ENCODE measurements at places on chromosomes 4 and X.

DNA sequence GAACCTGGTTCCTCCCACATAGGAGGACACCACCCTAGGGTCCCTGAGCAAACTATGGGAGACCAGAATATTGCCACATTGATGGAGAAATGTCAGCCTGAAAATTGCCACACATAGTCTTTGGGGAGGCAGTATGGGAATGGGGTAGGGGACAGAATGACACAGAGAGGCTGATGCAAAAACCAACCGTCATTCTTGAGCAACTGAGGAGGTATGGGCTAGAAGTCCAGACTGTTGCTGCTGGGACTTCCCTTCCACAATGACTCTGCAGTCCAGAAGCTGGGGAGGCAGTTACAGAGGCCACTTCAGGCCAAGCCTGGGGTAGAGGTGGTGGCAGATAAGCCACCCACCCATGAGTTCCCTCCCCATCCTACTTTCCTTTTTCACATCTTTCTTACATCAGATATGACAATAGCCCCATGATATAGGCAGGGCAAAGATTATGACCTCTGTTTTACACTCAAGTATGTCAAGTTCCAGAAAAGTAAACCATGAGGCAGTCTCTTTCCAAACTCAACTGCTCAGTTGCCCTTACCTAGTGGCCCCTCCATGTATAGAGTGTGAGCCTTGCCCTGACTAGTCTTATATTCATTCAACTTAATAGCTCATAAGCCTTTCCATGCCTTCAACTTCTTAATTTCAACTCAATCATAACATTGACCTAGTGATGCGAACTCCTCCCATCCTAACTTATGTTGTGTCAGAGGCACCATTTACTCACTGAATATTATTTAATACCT, 41.7 kb downstream of the VSIG4 start:
- DNase-seq, result no peak

DNA sequence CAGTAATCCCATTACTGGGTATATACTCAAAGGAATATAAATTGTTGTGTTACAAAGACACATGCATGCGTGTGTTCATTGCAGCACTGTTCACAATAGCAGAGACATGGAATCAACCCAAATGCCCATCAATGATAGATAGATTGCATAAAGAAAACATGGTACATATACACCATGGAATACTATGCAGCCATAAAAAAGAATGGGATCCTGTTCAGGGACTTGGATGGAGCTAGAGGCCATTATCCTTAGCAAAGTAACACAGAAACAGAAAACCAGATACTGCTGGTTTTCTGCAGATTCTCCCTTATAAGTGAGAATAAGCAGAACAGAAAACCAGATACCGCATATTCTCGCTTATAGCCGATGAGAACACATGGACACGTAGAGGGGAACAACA, 43.5 kb downstream of the FAM193A start:
- no peak for DNase-seq

GRCh38 chrX:9337046-9337445, 127.8 kb upstream of the TBL1X start:
- no peak for DNase-seq

GRCh38 chrX:43899878-43900815, 17.9 kb upstream of the MAOB start:
- no peak for DNase-seq

GRCh38 chr4:13953083-13953482, 325.6 kb upstream of the BOD1L1 start:
- DNase-seq, result no peak

DNA sequence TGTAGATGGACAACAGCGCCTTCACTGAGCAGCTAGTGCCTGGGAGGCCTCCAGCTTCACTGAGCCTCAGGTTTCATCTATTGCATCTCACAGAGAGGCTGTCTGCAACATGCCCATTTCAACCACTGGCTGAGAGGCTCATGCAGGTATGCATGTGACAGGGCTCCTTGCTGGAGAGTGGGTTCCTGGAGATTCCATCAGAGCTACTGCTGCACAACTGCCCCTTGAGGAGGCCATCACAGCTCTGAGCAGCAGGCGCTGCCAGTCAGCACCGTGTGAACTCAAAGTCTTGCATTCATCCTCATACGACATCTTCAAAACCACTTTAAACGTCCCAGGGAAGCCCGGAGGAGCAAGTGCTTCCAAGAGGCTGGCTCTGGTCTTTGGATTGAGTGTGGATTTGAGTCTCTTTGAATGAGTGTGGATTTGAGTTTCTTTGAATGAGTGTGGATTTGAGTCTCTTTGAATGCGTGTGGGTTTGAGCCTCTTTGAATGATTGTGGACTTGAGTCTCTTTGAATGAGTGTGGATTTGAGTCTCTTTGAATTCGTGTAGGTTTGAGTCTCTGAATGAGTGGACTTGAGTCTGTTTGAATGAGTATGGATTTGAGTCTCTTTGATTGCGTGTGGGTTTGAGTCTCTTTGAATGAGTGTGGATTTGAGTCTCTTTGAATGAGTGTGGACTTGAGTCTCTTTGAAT, 8.7 kb downstream of the P2RY8 start:
- no peak for DNase-seq

DNA sequence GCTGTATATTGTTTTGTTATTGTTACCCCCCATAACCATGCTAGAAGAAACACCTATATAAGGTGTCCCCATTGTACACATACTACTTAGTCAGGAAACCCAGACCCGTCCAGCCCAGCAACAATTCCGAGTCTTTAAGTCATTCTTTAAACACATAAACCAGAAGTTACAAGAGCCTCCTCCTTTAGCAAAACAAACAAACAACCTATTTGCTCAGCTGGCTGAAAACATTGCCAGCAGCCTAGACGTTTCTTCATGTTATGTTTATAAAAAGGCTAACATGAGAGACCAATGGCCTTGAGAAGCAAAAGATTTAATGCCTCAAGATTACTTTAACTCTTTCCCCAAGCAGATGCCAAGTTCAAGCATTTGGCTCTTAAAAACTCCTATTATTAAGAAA, 1.4 kb downstream of the ACOX3 start:
- DNase-seq, result no peak

DNA sequence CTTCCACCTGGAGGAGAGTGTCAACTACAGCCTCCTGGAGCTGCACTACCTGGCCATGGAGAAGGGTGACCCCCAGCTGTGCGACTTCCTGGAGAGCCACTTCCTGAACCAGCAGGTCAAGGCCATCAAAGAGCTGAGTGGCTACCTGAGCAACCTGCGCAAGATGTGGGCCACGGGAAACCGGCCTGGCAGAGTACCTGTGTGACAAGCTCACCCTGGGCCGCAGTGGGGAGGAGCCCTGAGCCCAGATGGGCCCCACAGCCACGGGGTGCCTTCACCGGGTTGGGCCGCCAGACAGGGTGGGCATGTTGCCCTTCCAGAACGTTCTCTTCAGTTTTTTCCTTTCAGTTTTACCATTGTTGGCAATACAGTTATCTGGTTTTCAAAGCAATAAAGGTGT, 15.2 kb upstream of the FAM47A start:
- no peak for DNase-seq

DNA sequence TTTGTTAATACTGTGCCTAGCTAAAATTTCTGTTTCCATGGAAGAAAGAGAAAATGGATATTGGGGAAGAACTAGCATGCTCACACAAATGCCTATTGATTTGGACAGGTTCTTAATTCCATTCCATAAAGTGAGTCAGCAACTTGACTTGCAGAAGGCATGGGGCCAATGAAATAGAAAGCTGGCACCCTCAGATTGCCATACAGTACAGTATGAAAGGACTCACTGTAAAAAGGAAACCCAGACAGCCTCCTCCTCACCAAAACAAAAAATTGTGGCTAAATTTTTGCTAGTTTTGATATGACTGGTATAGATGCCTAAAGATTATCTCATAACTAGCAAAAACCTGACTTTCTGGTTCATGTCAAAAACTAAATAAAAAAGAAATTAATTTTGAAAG, 11.2 kb upstream of the TAB3 start:
- no peak for DNase-seq

DNA sequence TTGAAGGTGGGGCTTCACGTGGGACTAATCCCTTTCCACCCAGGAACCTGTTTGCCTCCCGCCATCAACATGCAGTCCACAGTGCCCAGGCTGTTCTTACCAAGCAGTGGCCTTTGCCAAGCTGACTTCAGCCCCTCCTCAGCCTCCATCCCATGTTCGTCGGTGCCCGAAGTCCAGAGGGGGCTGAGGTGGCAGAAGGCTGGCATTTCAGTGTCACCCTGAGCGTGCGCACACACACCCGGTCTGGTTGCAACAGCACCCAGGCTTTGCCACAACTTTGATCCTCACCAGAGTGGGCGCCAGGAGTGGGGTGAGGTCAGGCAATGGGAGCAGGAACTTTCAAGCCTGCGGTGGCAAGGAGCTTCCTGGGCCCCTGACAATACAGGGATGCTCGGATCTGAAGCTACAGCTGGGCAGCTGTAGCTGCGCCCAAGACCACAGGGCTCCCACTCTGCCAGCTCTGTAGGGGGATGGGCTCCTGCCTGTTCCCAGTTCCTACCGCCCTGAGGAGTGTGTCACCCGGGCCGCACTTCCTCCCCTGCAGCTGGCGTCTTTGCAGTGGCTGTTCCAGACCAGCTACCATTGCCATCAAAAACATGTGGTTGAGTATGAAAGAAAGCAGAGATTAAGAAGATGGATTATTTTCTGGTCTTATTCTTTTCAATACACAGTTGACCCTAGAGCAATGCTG, 428.0 kb downstream of the EPHA5 start:
- DNase-seq, result no peak

- DNase-seq, result no peak
Observed at GRCh38 chr4:143858456-143858855, 46.9 kb downstream of the GYPE start.

DNA sequence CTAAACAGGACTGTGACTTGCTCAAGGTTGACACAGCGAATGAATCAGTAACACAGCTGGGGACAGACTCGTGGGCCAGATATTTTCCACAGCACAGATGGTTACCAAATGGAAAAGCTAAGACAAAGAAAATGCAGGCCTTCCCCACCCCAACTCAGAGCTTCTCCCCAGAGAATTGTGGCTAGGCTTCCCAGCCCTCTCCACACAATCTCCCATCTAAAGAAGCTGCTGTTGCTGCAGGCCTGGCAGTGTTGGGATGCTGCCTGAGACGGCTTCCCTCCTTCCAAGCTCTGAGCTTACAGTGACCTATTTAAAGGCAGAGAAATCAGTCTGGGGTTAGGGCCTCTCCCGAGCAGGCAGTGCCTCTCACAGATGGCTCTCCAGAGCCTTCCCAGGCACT, 46.5 kb upstream of the PGRMC1 start:
- no peak for DNase-seq

DNA sequence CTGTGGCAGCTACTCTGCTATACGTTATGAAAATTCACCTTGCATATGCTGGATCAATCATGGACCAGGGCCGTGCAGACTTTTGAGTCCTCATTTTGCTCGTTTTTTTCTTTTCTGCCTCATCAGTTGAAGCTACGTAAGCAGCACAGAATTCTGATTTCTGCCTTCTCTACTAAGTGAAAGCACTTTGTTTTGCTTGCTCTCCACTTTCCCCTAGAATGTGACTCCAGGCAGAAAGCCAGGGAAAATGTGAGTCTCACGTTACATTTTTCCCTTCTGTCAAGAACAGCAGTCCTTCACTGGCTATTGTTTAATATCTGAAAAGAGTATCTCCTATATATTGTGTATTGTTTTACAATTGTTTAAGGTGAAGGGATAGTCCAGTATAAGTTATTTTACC, 1840.1 kb downstream of the PCDH7 start:
- DNase-seq, result no peak

DNA sequence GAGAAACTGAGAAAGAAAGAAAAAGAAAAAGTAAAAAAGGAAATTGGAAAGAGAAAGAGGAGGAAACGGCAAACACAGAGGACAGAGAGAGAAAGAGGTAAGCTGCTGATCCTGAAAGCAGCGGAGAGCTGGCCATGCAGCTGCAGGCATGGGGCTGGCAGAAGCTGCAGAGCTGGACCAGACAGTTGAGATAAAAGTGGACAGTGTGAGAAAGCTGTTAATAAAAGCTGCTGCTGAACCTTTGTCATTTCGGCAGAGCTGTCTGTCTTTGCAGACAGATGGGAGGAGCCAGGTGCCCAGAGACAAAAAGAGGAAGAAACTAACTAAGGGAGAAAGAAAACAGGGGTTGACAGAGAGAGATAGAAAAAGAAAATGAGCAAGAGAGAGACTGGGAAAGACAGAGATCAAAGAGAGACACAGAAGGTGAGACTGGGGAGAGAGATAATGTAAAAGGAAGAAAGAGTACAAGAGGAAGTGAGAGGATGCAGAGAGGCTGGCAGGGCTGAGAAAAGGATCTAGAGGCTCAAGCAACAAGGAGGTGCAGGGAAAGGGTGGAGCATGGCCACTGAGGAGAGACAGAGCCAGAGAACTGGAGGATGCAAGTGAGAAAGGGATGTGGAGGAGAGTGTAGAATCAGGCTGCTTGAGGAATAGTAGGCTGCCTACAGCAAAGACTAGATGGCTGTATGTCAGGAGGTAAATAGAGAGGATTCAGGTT, 376.8 kb upstream of the FGF16 start:
- DNase-seq, result no peak

DNA sequence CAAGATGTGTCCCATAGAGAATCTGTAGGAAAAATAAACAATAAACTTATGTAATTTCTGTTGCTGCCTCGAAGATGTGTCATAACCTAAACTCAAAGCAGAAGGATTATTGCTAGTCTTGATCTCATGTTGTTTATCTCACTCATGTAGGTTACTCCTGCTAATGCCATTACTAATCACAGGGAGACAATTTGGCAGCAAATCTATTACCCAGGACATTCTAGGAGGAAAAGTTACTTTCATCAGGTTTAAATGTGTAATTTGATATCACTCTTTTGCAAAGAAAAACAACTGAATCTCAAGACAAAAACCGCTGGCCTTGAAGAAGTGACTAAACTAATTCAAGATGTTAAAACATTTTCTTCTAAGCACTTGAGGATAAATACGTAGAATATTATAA, 34.0 kb downstream of the LDOC1 start:
- DNase-seq, result no peak

DNA sequence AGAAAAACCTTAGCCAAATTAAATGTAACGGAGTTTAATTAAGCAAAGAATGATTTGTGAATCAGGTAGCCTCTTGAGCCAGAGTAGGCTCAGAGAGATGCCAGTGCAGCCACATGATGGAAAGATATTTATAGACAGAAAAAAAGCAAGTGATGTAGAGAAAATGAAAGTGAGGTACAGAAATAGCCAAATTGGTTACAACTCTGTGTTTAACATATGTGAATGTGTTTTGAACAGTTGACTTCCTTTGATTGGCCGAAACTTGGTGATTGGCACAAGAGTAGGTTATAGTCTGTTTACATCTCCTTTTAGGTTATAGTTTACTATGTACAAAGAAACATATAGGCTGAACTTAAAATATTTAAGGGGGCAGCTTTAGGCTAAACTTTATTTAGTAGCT, 459.9 kb upstream of the BOD1L1 start:
- no peak for DNase-seq

DNA sequence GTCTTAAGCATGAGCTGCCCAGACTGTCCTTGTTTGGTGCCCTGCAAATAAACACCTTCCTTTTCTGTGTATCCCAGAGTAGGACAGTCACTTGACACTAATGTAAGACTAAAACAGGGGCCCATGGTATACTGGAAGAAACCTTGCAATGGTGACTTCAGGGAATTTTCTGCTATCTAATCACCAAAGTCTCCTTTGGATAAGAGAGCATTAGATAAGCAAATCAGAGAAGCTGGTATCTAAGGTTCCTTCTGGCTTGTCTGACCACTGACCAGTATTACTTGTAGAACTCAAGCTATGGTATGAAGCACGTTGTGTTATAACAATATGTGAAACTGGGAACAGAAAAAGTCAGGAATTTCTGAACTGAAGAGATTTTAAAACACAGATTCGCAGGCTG, 173.9 kb downstream of the COL25A1 start:
- DNase-seq, result no peak

- no peak for DNase-seq
Observed at GRCh38 chr4:67430989-67431388, 114.3 kb downstream of the CENPC start.

- DNase-seq, result no peak
Observed at GRCh38 chr4:4874254-4874653, 14.8 kb downstream of the MSX1 start.
